Nasal cavity respiratory epithelium epithelial cell of viscerocranial mucosa (primary cell): ENCODE measurements at places on chromosomes 12 and 14. TPM values are rescaled to one million over a fixed set of nuclear protein-coding genes. Genes with fewer than 3 reads are reported as not detected.

ENDOU gene
- under 0.01 TPM in 1 of 2 replicates, not detected in the other for total RNA-seq

ADAM21 gene
- total RNA-seq: under 0.01 and 0.14 TPM in 2 replicates

MRPL51 gene
- 85.8 and 94.7 TPM in 2 replicates for total RNA-seq

CLEC1A gene
- total RNA-seq: not detected in 2 replicates

KRT2 gene
- not detected in 2 replicates for total RNA-seq

B4GALNT1 gene
- 0.07 TPM in 1 of 2 replicates, not detected in the other for total RNA-seq
